ENCODE measurements at places on chromosomes 11 and 22.
A peak's percentile ranks its signal among the peaks of the same experiment; 100 is the strongest.

DNA sequence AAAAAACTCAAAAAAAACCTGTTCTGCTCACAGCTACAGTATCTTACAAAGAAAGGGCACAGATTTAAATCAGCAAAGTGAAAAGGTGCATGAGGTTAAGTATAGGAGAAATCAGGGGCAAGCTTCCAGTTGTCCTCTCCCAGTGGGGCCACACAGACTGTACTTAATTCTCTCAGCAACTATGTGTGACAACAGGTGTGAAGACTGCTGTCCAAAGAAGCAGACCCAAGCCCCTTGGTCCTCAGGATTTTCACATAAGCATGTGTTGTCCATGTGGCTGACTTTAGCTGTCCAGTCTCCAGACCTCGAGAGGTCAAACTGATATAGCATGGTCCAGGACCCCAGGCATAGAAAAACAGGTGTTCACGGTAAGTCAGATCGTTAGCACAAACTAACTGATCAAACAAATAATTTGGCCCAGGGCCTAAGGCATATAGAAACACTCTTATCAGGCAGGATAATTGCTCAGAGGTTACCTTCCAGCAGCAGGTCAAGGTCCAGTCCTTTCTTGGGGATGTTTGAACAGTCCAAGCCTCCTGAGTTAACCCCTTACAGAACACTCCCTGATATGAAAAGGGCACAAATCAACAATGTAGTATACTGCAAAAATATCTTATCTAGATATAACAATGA is 21.1 kb upstream of the CSTF3 start:
- DNase-seq = peak; percentile 64

- DNase-seq = no peak
Measured at GRCh38 chr22:20652130-20652529, 121.8 kb upstream of the SERPIND1 start.

DNA sequence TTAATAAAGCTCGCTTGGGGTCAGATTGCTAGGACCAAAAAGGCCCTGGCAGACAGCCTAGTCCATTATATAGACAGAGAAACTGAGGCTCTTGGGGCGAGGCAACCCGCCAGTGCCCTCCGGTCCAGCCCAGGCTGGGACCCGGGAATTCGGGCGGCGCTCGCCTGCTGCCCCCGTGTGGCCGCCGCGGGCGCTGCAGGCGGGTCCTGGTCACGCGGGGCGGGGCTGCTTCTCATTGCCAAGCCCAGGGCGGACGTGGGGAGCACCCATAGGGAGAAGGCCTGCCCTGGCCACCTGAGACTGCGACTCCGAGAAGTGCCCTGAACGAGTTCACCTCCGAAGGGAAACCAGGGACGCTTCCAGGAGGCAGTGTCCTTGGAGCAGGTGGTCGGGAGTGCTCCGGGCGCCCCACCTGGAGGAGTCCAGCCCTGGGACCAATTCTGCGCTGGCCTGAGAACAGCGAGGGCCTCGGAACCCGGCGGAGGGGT is 36.0 kb upstream of the CSNK1E start:
- peak; percentile 50 for DNase-seq

GRCh38 chr11:92527467-92527866 is 302.8 kb downstream of the FAT3 start:
- no peak for DNase-seq

GRCh38 chr11:130666781-130667251 is 218.4 kb downstream of the ADAMTS15 start:
- DNase-seq = peak; percentile 47

DNA sequence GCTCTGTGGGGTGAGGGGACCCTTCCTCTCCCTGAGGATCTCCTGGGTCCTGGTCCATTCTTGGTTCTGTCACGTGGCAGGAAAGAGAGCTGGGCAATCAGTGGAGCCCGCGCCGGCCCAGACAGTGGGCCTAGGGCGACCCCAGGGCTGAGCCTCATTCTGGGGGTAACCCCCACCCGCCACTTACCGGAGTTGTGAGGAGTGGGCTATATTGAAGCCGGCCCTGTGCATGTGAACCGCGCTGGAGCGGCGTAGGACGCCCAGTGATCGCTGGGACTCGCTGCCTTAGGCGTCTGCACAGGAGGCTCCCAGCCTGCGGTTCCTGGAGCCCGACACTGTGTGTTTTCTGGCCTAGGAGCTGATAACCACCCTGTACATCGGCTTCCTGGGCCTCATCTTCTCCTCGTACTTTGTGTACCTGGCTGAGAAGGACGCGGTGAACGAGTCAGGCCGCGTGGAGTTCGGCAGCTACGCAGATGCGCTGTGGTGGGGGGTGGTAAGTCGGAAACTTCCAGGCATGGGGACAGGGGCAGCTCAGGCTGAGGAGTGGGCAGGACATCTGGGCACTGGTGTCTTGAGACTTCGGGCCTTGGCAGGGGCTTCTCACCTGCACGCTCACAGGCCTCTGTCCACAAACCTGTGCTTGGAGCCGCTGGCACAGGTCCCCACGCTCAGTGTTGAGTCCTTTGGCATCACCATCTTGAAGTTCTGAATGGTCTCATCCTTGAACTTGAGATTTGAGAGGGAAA is 127.1 kb downstream of the KCNQ1OT1 start:
- DNase-seq = no peak

- DNase-seq = peak; percentile 85
Measured at GRCh38 chr11:111308140-111308539, 9.8 kb downstream of the POU2AF3 start.

- no peak for DNase-seq
Measured at GRCh38 chr11:87634331-87634730, 540.9 kb downstream of the RAB38 start.

DNA sequence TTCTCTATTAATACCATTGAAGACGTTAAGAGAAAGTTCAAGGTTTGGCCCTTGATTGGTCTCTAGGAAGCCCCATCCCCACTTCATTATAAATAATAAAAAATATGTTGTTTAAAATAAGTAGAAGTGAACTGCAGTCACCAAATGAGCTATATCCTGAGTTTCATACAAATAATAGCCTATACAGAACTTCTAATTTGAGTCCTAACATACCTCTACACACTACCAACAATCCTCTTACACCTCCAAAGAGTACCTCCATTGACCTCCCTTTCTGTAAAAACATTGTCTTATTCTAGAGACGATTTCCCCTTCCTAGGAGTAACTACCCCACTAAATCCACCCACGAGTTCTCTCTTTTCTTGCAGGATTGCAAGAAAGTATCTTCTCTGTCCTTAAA is 7.2 kb upstream of the HBD start:
- no peak for DNase-seq

DNA sequence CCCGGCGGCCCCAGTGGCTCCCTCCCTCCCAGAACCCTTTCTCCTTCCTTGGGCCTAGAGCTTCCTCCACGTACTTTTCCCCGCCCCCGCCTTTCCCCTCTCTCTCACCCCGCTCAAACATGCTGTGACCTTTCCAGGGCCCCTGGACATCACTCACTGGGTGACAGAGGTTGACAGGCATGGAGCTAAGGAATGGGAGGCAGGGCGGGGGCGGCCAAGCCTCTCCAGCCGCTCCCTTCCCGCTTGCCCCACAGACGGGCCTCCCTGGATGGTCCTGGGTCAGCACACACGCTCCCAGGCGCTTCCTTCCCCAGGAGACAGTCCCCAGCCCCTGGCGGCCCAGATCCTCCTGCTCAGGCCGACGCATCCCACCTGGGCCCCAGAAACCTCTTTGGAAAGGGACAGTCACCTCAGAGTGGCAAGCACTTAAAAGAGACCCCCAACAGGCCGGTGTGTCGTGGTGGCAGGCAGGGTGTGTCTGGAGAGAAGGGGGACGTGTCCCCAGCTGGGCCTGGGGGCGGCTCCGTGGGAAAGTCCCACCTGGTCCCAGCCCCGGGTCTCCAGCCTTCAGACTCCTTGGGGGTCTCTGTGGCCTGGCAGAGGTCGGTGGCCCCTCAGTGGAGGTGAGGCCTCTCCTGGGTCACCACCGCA is 8.8 kb downstream of the H19 start:
- DNase-seq = no peak

DNA sequence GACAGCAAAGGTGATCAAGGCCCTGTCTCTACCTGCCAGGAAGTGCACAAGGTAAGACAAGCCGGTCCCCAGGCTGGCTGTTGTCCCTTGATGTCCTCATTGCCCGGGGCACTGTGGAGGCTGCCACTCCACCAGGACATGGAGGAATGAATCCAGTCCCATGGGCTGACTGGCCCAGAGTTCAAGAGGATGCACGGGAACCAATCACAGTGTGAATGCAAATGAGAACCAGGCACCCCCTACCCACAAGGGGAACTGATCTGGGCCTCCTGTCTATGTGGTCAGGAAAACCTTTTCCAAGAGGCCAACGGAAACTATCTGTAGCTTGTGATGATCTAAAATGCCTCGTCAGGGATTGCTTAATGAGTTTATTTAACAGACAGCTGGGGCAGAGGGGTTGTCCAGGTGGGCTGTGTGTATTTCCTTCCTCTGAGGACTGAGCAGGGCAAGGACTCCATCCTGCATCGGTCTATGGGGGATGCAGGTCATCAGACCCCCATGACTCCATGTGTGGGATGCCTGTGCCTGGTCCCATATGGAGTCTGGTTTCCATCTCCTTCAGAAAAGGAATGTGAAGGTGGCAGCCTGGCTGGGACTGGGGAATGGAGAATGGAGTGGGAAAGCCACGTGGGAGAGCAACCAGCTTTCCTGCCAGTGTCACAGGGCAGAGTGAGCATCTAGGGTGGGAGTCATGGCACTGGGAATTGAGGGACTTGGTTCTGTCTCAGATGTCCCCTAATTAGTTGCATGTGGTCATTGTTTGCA is 60.5 kb downstream of the CD82 start:
- DNase-seq = peak; percentile 32
